ENCODE measurements at places on chromosomes 16 and 17. TPM values are rescaled to one million over a fixed set of nuclear protein-coding genes. Genes with fewer than 3 reads are reported as not detected.

DNA sequence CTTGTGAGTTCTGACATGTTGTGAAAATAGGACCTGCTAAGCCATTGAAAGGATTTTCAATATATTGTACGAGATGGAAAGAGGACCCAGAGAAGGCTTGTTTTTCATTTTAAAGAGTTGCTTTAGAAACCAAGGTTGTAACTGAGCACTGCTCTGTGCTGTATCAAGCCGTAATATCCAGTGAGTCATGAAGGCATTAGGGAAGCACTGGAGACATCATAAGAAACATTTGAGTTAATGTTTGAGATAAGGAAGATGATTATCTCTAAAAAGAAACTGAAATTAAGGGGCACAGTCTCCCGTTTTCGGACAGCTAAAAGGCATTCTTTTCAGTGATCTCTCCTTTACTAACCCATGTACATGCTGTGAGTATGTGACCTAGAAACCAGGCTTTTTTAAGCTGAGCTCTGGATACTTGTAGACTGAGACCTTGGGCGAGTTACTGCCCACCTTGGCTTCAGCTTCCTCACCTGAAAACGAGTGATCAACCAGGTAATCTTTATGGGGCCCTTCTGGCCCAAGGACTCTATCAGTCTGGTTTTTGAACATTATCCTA lies 149.2 kb upstream of the TBX2 start:
- no peak for DNase-seq

DNA sequence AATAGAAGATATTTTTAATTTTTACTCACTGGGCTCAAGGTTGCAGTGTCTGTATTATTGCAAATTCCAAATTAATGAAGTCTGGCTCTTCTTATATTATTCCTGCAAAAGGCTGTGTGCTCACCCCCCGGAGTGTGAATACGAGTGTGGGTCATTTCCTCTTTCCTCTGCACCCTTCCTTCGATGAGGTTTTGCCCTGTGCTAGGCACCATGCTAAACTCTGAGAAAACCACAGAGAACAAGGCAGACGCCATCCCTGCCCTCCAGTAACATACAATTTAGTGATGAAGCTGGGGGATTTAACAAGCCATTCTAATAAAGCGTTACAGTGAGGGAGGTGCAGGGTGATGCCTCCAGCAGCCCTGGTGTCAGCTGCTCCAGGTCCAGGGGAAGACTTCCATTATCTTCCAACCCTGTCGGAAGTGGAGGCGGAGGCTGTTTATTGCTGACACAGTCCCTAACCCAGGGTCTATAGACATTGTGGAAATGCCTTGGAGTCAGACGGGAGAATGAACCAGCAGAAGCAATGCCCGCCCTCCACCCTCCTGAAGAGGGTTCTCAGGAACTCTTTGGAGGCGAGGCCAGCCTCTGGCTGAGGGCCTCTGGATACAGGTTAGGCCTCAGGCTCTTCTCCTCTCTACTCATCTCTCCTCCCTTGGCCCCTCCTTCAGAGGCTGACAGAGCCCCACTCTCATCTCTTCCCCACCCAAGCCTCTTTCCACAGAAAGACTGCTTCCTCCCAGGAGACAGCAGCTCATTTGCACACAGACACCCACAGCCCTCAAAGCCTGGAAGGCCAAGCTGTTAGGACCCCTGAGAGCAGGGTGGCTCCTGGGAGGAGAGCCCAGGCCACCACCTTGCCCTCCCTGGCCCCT lies 2.0 kb upstream of the ACE start:
- no peak for DNase-seq

- peak; percentile 88 for DNase-seq
Observed at GRCh38 chr16:66247516-66248481, 118.7 kb upstream of the CDH5 start.

The SP6 gene
- not detected for total RNA-seq
